ENCODE measurements at places on chromosomes 6 and 20.

DNA sequence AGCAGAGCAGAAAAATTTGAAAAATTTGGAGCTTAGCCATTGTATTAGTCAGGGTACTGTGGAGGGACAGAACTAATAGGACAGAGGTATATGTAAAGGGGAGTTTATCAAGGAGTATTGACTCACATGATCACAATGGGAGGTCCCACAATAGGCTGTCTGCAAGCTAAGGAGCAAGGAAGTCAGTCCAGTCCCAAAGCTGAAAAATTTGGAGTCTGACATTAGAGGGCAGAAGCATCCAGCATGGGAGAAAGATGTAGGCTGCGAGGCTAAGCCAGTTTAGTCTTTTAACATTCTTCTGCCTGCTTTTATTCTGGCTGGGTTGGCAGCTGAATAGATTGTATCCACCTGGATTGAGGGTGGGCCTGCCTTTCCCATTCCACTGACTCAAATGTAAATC is 82.0 kb downstream of the SMPDL3A start:
- DNase-seq, result no peak

DNA sequence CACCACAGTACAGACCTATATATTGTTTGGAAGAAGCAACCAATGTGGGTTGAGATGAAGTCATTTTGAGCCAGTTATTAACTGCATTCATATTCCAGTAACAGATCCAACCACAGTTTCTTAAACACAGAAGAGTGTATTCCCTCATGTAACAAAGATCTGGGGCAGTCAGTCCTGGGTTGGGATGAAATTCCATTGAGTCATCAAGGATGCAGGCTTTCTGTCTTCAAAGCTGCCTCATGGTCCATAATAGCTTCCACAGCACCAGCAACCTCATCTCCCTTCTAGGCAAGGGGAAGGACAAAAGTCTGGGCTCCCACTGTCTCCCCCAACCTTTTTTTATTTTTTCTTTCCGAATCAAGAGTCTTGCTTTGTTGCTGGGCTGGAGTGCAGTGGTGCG is 2.9 kb upstream of the SOD2 start:
- DNase-seq, result peak; percentile 51

DNA sequence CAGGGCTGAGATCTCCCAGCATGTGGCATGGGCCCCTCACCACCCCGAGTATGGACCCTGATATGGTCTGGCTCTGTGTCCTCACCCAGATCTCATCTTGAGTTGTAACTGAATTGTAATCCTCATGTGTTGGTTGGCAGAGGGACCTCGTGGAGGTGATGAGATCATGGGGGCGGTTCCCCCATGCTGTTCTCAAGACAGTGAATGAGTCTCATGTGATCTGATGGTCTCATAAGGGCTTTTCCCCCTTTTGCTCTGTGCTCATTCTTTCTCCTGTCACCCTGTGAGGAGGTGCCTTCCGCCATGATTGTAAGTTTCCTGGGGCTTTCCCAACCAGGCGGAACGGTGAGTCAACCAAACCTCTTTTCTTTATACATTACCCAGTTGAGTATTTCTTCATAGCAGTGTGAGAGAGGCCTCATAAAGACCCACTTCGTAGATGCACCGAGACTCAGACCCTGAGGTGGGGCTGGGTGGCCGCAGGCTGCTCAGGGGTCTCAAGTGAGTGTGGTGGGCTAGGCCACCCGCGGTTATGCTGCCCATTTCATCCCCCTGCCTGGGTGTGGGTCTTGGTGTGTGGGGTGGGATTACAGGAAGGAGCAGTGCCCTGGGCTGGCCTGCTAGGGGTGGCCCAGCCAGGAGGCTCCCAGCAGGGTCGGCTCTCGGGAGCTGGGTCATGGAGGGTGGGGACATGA is 26.2 kb upstream of the GATA5 start:
- DNase-seq, result no peak

- no peak for DNase-seq
Observed at GRCh38 chr6:44594481-44594880, 207.0 kb downstream of the CDC5L start.

DNA sequence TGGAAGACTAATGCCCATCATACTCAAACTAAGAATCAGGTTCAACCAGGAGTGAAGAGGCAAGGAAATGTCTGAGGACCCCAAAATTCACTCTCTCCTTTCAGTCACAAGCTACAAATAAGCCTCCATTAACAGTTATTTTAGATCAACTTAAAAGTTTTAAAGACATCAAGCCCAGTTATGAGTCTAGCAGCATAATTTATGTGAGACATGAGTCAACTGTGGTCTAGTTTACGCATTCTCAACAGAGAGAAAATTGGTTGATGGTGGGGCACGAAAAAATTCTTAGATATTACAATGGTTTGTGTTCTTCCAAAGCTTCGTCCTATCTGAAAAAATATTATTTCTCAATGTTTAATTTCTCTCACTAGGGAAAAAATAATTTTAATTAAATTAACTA is 204.9 kb upstream of the NT5E start:
- no peak for DNase-seq

DNA sequence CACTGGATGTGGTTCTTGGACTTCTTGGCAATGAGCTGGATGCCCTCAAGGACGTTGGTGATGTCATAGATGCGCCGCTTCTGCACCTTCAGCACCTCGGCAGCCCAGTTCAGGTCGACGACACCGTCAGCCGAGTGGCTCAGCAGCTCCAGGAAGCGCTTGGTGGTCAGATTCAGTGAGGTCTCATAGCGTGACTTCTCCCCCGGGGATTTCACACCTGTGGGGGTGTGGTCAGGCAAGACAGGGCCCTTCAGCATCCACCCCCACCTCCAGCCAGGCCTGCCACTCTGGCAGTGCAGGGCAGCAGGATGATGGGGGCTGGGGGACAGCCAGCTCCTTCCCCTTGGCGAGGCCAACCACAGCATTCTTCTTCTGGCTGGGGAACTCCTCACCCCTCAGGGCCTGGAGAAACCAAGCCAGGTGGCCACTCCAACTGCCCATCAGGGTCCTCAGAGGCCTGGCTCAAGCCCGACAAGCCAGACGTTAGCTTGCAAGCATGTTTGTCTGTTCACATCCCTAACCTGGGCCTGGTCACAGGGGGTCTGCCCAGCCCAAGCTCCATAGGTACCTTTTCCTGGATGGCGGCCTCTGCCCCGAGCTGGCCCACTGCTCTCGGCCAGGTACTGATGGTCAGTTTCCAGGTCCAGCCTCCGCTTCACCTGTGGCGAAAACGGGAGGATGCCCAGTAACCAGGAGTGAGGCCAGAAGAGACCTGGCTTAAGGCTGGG is 5.7 kb upstream of the NECAB3 start:
- no peak for DNase-seq

DNA sequence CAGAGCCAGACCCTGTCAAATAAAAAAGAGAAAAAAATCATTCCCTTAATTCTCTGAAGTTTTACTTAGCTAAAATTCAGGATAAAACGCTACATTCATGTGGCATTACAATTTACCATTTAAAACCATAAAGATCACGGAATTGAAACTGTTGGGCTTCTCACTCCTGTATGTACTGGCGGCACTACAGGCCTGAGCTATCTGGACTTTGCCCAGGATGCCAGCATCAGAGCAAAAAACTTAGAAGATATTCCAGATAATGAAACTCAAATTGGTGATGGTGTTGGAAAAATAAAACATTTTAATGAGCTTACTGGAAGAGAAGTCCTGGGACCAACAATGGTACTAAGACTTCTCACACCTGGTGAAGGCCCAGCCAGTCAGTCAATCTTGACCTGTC is 14.2 kb downstream of the EPM2A start:
- DNase-seq, result no peak
